ENCODE measurements at places on chromosomes 7 and 10.

DNA sequence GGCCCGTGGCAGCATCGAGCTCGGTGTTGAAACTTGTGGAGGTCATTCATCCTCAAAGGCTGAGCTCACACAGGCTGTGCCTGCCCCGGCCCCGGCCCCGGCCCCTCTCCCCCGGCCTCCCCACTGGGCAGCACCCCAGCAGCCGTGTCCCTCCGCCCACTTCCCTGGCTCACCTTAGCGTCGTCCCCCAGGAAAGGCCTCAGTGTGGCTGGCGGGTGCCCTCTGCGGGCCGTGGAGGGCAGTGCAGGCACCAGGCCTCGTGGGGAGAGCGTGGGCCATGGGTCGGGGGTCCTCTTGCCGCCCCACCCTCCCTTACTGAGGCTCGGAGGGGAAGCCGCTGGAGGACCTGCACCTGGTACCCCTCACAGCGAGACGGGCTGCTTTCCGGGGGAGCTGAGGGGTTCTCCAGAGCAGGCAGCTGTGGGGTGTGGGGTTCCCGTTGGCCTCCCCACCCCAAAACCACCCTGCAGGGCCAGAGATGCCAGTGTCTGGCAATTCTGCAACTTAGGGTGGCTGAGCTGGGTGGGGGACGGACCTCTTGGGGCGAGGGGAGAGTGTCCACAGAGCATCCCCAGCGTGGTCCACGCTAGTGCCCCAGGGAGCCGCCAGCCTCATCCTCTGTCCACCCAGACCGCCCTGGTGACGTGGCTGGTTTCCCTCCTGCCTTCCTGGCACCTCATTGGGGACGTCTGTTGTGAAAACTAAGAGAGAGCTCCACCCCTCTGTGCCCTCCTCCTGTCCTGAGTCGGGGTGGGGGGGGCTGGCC, 44.2 kb upstream of the DPYSL4 start:
- DNase-seq = peak; percentile 27

DNA sequence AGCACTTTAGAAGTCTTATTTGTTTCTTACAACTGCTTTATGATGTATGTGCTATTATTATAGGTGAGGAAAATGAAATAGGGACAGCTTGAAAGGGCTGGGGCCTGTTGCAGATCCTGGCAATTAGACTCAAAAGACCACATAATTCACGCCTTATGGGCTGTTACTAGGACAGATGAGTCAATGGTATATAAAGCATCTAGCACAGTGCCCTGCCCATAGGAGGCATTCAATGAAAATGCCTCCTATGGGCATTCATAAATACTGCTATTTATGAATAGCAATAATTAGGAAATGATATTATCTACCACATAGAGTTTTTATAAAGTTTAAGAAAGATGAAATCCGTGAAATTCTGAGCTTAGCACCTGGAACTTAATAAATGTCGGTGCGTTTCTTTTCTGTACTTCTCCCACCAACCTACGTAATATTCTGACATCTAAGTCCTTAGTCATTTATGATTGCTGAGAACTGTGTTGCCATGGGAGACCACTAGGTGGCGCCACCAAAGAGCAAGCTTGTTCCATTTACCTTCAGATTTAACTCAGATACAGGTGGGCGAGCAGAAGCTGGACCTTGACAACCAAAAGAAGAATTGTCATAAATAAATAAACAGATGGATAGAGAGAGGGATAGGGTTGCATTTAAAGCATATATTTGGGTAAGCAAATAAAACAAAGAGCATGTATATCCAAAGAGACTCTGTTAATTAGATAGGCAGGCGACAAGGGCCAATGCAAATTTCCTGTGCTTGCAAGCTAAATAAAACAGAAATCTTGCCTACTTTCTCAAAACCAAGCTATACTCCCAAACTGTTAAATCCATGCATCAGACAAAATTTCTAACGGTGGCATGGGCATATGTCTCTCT, 699.9 kb downstream of the INHBA start:
- no peak for DNase-seq

GRCh38 chr7:99381664-99382075, 7.1 kb downstream of the ARPC1B start:
- DNase-seq = no peak

- no peak for DNase-seq
Observed at GRCh38 chr7:50349399-50349798, 44.9 kb downstream of the IKZF1 start.

DNA sequence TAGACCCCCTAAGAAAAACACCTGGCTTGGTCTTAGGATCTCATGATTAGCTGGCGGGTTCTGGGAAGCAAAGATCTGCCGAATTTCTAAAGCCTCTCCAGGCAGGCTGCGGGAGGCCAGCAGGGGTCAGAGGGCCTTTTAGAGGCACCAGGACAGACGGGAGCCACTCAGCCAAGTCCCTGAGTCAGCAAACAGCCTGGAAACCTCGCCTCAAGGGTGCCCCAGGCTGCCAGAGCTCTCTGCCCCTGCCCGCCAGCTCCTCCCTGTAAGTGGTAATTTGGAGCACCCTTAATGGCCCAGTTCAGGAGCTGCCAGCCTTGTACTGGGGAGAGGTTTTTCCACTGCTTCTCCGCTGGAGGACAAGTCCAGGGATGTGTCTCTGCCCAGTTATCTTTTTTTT, 88.7 kb downstream of the HIP1 start:
- DNase-seq = no peak

DNA sequence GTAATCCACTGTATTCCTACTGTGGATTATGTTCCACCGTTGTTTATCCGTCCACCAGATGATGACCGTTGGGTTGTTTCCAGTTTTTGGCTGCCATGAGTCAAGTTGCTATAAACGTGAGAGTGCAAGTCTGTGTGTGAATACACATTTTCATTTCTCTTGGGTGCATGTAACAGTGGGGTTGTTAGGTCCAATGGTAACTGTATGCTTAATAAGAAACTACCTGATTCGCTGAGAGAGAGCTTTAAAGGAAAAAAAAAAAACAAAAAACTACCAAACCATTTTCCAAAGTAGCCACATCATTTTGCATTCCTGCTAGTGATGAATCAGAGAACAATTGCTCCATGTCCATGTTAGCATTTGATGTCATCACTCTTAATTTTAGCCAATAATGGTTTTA, 15.9 kb downstream of the UBN2 start:
- DNase-seq = no peak

DNA sequence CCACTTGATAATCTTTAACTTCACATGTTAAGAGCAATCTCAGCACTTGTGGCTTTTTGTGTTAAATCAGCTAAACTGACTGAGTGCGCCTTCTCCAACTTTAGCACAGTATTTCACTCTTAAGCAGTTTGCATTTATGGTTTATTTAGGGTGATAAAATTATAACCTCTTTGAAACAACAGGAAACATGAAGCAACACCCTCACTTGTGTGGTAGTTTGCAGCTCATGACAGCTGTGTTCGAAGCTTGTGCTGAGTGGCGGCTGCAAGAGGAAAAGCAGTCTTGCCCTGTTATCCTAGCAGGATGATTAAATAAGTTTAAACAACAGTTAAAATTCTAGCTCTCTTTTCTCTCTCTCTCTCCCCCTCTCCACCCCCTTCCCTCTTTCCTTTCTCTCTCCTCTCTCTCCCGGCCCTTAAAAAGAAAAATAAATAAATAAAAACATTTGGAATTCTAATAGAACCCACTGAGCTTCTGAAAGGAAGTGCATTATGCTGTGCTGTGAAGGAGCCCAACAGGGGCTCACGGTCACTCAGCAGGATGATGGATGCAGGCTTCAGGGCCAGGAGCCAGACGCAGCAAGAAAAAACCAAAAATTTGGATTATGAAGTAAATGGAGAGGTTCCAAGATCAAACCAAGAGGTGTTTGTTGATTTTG, 25.2 kb downstream of the OGDH start:
- DNase-seq = no peak

DNA sequence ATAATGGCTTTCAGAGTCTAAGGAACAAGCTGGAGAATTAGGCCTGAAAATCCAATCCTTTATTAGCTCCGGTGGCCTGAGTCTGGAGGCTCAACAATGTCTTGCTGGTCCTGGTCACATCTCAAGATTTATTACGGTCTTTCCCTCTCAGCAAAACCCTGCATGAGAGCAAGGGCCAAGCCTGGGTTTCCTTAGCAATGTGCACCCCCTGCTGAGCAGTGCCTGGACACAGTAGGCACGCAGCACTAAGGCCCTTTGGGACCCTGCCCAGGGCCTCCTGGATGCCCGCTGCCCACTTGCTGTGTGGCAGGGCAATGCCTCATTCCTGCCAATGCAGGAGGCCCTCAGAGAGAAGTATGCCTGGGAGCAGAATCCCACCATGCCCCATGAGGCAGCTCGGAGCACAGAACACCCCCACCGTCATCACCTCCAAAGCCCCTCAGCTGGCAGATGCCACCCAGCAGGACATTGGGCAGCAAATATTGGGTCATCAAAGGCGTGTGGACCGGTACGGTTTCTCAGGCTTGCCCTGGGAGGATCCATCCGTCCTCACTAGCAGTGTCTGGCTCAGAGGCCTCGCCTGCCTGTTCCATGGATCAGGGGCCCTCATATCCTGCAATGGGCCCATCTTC, 156.4 kb downstream of the OAT start:
- no peak for DNase-seq

- DNase-seq = no peak
Observed at GRCh38 chr7:121020989-121021969, 32.8 kb downstream of the CPED1 start.

- no peak for DNase-seq
Observed at GRCh38 chr10:106711313-106711906, 453.1 kb downstream of the SORCS1 start.

- DNase-seq = no peak
Observed at GRCh38 chr10:74290708-74291107, 139.7 kb downstream of the ADK start.

- DNase-seq = no peak
Observed at GRCh38 chr7:103637726-103638125, 191.7 kb upstream of the SLC26A5 start.

GRCh38 chr10:99532687-99533495, at the start of gene NKX2-3:
Gene NKX2-3 (plus strand): TSS chr10:99532942. CDS start chr10:99533132, 190 bp downstream.
- no peak for DNase-seq

DNA sequence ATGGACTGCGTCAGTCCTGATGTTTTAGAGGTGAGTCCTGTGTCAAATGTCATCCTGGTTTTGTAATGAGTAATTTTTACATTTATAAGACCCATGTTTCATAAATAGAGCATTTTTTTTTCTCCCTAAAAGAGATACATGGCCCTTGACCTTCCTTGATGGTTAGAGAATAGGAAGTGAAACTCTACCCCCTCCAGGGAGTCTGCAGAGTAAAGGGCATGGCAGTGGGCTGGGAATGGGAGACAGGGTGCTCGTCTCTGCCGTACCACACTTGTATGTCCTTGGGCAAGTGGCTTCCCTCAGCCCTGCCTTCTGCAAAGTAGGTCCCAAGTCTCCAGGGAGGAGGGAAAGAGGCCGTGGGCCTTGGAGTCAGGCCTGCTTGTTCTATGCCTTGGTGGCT, 63.9 kb downstream of the WDFY4 start:
- no peak for DNase-seq

DNA sequence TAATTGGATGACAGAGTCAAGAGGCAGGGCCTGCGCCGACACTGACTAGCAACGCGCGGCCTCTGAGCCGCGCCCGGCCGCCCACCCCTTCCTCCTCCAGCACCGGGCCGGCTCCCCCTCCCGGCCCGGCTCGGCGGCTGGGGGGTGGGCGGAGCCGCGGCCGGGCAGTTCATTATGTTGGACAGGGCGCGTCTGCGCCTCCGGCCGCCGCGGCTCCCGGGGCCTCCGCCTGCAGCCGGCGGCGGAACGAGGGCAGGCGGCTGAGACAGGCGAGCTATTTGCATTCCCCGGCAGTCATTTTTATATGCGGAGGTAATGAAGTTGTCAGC, 106.7 kb downstream of the SNX10 start:
- no peak for DNase-seq

DNA sequence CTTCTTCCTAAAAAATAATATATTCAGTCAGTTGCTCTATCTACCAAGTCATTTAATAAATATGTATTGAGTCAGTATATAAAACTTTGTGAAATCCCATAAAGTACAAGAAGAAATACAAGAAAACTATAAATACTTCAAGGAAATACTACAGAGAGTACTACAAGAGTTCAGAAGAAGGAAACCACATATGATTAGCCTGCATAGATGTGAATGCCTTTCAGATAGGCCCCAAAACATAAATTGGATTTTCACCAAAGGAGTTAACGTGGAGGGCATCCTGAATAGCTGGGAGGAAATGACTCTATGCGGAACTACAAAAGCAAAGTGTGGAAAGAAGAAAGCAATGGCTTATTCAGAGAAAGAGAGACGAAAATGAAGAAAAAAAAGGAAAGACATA, 120.1 kb downstream of the LRRN3 start:
- DNase-seq = no peak

GRCh38 chr7:80679921-80680907, 41.8 kb downstream of the CD36 start:
- DNase-seq = no peak

DNA sequence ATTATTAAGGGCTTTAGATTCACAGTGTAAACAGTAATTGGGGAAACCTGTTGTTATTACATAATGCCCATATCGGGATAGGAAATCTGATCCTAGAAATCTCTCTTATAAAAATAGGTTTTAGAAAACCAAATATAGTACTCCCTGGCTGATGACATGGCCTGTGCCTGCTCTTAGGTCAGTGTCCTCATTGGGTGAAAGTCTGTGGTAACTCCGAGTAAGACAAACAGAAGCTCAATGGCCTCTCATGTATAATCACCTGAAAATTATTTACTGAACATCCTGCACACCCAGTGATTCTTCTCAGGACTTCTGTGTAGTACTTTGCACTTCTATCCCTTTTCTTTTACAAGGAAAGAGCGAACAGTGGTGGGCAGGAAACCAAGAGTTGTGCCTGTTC, 37.8 kb downstream of the SEM1 start:
- no peak for DNase-seq

DNA sequence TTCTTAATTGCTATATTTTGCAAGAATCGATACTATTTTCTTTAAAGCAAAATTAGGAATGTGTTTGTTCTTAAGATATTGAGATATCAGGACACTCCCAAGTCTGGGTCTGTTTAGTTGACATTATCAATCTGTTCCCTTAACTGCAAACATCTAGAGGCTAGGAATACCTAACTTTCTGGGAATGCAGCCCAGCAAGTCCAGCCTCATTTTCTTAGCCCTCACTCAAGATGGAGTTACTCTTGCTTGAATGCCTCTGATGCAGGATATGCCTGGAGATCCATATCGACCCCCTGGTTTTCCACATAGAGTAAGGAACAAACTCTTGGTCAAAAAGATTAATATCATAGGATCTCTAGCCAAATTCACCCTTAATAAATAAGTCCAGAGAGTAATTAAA, 305.3 kb upstream of the COBL start:
- DNase-seq = no peak

- DNase-seq = no peak
Observed at GRCh38 chr10:71419002-71419540, 22.4 kb downstream of the CDH23 start.

DNA sequence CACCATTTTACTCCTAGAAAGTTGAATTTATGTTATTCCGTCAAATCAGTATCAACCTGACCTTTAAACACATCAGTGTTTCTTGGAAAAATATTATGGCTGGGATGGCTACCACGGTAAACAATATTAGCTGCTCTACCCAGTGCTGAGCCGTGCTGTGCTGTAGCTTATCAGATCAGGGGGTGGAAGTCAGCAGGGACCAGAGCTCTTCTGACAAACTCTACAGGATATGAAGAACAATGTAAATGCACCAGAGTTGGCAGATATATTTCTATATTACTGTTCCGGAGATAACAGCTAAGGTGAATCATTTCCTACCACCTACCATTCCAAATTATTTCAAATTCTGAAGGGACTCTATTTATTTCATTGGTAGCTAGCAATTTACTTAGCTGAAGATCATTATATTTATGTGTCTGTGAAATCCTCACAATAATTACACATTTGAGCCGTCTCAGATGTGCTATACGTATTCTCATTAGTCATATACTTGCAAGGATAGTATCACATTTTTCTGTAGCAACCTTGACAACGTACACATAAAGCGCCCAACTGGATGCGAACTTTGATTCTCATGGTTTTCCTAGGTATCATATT, 76.5 kb downstream of the TEX36 start:
- DNase-seq = no peak
